ENCODE measurements at places on chromosomes 4 and X.

- no peak for DNase-seq
Observed at GRCh38 chrX:13414006-13414647, 94.3 kb upstream of the ATXN3L start.

DNA sequence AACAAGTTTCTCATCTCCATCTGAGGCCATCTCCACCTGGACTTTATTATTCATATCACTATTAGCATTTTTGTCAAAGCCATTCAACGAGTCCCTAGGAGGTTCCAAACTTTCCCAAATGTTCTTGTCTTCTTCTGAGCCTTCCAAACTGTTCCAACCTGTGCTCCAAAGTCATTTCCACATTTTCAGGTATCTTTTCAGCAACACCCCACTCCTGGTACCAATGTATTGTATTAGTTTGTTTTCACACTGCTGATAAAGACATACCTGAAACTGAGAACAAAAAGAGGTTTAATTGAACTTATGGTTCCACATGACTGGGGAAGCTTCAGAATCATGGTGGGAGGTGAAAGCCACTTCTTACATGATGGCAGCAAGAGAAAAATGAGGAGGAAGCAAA, 385.4 kb upstream of the GATB start:
- no peak for DNase-seq

DNA sequence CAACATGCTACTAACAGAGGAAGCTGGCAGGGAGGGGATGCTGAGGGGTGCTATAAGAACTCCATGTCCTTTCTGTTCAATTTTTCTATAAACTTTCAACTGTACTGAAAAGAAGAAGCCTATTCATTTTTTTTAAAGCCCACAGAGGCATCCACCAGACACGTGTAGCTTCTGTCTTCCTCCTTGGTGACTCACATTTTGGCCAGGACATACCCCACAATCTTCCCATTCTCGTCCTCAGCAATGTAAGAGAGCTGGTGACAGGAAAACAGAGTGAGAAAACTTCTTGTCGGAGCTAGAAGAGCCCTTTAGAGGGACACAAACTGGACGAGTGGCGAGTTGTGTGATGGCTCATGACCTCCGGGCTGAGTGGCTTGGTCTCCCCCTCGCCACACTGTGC, 1.1 kb downstream of the NAA10 start:
- DNase-seq = no peak

- DNase-seq = no peak
Observed at GRCh38 chr4:132396636-132397035, 752.5 kb upstream of the PCDH10 start.

- DNase-seq = no peak
Observed at GRCh38 chr4:181416966-181417365, 826.2 kb upstream of the TENM3 start.

GRCh38 chrX:71606536-71607216, 11.6 kb downstream of the CXCR3 start:
- DNase-seq = no peak

DNA sequence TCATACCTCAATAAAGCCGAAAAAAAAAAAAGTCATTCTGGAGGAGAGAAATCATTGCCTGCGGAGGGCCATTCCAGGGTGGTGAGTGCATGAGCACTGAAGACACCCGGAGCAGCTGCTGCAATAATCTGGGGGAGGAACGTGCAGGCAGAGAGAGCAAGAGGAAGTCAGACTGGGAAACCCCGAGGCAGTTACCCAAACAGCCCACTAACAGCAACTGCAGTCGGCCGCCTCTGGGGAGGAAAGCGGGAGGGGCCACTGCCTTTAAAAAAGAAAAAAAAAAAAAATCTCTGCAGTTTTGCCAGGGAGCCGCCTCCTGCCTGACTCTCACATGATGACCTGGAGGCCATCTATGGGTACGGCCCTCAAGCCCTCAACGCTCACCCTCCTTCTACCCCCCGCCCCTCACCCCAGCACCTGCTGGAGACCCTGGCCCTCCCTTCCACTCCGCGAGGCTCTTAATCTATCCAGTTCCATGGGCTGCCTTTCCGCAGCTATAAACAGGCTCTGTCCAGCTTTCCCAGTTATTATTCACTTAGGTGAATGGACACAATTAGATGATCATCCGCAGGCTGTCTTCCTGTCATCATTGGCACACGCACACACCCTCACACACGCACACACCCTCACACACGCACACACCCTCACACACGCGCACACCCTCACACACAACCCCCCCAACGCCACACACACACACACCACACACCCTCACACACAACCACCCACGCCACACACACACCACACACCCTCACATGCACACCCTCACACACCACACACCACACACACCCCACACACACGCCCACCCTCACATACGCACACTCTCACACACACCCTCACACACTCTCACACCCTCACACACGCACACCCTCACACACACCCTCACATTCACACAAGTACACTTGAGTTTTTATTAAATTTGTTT, 3.4 kb upstream of the AVPR2 start:
- peak; percentile 89 for DNase-seq

GRCh38 chr4:22881411-22881810, 188.7 kb downstream of the GBA3 start:
- no peak for DNase-seq

DNA sequence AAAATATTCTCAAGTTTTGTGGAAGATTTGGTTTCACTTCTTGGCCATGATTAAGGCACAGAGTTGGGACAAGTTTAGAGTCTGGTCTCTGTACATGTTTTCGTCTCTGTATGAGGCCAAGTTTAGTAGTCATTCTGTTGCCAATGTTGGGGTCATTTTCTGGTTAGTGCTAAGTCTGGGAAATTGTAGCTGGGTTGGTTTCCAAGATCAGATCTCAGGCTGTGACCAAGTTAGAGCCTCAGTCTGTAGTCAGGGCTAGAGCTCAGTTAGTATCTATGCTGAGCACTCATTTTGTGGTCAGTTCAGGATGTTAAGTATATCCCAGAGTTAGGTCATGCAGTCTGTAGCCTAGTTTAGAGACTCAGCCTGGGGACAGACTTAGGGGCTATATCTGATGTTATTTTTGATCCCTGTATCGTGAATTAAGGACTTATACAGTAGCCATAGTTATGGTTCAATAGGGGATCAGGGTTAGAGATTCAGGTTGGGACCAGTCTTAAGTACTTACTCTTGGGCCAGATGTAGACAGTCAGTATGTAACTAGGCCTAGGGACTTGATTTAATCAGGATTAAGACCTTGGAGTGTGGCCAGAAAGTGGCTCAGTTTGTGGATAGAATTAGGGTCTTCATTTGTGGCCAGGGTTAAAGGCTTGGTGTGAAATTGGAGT, 6.6 kb upstream of the ENOX2 start:
- DNase-seq = peak; percentile 6

DNA sequence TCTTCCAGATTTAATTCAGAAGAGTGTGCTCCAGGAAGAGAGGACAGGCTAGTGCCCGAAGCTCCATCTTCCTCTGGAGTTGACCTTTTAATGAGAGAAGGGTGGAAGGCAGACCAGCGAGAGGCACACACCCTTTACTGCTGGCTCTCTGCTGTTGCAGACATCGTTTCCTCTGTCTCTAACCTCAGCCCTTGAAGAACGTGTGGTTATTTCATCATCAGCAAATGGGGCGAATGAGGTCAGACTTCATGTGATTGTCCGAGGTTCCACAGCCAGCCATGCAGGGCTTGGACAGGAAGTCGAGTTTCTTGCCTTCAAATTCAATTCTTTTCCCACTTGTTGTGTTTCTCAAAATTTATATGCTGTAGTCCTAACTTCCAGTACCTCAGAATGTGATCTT, 155.2 kb upstream of the MSX1 start:
- peak; percentile 50 for DNase-seq

- DNase-seq = no peak
Observed at GRCh38 chr4:104870495-104871233, 276.0 kb upstream of the TET2 start.

GRCh38 chr4:146333187-146333894, 119.0 kb downstream of the REELD1 start:
- DNase-seq = peak; percentile 95

- no peak for DNase-seq
Observed at GRCh38 chr4:156765277-156765676, 206.3 kb downstream of the PDGFC start.

DNA sequence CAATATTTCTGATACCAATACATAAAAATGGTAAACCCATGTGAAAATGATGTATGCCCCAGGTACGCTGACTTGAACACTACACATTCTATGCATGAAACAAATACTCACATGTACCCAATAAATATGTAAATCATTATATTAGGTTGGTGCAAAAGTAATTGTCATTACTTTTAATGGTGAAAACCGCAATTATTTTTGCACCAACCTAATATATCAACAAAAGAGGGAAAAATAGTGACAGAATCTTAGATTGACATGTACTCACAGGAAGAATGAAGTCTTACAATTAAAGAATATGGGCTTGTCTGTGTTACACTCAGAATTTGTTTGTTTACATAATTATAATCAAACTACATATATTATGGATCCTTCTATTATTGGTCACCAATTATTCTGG, 82.3 kb downstream of the GLRA3 start:
- DNase-seq = no peak

- DNase-seq = no peak
Observed at GRCh38 chr4:168741281-168742173, 244.7 kb downstream of the PALLD start.

DNA sequence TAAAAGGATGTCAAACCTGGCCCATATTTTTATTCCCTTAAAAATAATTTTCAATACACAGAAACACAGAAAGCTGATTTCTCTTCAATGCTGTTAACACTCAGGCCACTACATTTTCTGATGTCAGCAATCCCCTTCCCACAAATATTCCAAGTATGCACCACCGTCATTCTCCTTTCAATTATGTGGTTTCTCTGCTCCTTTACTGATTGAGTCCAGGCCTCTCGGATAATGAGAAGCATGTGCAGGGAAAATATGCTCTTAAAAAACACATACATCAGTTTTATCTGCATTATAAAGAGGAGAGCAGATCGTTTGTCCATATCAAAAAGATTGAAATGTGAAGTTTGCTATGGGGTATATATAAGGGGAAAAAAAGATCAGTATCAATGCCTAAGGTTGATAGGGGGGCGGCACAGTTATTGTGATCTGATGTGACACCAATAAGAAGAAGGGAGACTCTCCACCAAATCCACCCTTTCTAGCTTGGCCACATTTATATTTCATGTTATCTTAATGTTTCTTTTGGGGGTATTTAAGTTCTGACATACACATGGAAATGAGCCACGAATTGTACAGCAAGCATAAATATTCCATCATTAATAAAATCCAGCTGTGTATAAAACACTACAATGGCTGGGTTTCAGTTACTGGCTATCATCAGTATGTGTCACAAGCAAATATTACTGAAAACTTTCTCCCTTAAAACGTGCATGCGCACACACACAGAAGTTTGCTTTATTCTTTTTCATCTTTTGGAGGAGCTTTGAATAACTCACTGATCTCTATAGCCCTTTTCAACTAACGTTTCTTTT, 6.4 kb downstream of the AMOT start:
- peak; percentile 57 for DNase-seq

GRCh38 chrX:71315917-71316316, 14.4 kb downstream of the ITGB1BP2 start:
- peak; percentile 4 for DNase-seq

DNA sequence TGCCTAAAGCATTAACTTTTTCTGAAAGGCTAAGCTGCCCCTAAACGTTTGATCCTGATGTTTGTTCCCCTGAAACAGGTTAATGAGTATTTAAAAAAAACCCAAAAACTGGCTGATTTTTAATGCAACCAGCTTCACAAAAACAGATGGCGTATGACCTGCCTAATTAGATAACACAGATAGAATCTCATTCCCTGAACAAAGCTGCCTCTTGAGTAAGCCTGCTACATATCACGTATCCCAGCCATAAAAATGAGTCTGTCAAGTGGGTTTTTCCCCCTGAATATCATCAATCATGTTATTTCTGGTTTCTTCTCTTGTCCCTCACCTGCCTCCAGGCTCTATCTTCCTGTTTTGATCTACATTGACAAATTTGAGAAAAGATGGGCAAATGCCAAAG, 154.2 kb upstream of the FAM9B start:
- DNase-seq = no peak

DNA sequence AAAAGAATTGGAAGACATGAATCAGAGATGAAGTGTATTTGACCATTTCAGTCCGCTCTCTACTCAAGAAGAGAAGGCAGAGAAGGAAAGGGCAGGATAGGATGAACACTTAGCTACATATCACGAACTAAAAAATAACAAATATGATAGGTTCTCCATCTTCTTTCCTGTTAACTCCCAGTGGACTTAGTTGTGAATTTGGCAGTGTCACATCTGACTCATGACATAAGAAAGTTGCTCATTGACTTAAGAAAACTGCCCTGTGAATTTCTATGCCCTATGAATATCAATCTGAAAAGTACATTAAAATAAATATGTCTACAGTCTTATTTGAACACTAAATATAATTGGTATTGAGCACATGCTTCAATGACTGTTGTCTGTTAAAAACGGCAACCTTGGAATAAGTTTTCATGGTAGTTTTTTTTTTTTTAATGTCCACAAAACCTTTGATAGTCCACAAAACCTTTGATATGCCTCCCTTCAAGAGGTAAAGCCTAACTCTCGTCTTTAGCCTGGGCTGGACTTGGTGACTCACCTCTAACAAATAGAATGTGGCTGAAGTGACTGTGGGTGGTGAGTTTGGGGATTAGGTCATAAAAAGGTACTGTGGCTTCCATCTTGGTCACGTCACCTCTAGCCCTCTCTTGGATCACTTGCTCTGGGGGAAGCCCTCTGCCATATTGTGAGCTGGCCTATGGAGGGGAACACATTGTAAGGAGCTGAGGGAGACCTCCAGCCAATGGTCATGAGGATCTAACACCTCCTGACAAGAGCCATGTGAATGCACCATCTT, 184.7 kb upstream of the S100G start:
- DNase-seq = peak; percentile 21

- DNase-seq = no peak
Observed at GRCh38 chr4:30790123-30790522, 70.0 kb downstream of the PCDH7 start.

DNA sequence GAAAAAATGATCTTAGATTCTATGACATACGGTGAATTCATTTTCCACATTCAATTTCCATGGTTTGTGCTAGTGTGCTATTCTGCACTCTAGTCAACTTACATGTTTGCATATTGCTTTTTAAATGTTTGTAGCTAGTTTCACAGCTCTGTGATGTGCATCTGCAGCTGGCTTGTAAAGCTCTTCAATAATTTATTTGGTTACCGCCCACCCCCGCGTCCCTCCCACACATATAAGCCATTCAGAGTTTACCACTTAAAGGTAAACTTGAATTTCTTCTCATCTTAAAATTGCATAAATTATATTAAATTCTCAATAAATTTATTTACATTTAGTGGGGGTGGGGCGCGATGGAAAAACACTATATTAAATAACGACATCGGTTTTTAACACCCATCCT, 291 bp upstream of the NBDY start:
- no peak for DNase-seq

All from HT1080 (cell line).